ENCODE measurements at places on chromosomes 6 and 20. TPM values are rescaled to one million over a fixed set of nuclear protein-coding genes. Genes with fewer than 3 reads are reported as not detected.

The IFNGR1 gene
- 36.4 TPM for total RNA-seq

GRCh38 chr6:79789896-79790295 lies 157.5 kb downstream of the ELOVL4 start:
- no peak for DNase-seq

DNA sequence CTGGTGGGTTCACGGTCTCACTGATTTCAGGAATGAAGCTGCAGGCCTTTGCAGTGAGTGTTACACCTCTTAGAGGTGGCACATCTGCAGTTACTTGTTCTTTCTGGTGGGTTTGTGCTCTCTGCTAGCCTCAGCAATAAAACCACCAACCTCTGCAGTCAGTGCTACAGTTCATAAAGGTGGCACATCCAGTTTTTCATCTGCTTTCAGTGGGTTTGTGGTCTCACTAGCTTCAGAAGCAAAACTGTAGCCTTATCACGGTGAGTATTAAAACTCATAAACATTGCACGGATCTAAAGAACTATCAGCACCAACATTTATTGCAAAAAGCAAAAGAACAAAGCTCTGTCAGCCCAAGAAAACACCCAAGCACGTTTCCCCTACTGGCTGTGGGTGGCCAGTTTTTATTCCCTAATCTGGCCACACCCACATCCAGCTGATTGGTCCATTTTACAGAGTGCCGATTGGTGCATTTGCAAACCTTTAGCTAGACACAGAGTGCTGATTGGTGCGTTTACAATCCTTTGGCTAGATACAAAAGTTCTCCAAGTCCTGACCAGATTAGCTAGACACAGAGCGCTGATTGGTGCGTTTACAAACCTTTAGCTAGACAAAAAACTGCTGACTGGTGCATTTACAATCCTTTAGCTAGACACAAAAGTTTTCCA lies 3.4 kb upstream of the TMEM14C start:
- DNase-seq: no peak

- DNase-seq: no peak
Measured at GRCh38 chr6:19035461-19036195, 648.5 kb downstream of the RNF144B start.

The CNBD2 gene
- 4.7 TPM for total RNA-seq

The SPDEF gene
- not detected for total RNA-seq

- no peak for DNase-seq
Measured at GRCh38 chr20:856361-856775, 22.9 kb downstream of the FAM110A start.

- DNase-seq: no peak
Measured at GRCh38 chr20:19928328-19929011, 88.7 kb upstream of the NAA20 start.

DNA sequence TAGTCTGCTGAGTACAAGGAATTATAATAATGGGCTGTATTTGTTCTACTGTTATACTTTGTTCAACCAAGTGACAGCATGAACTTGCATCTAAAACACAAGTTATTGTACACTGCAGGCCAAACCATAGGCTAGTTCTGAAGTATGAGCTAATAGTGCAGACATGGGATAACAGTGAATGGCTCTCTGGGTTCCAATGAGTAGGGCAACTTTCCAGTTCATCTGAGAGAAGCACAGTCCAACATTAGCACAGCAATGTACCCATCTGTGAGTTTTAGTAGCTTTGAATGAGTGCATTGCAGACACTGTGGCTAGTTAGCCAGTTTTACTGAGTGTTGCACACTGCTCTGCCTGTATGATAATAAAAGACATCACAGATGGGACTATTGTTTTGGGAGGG lies 56.5 kb upstream of the FUT9 start:
- DNase-seq: no peak

GRCh38 chr6:105177556-105177955 lies 2.3 kb downstream of the POPDC3 start:
- DNase-seq: no peak
